ENCODE measurements at places on chromosomes 3 and 15.

DNA sequence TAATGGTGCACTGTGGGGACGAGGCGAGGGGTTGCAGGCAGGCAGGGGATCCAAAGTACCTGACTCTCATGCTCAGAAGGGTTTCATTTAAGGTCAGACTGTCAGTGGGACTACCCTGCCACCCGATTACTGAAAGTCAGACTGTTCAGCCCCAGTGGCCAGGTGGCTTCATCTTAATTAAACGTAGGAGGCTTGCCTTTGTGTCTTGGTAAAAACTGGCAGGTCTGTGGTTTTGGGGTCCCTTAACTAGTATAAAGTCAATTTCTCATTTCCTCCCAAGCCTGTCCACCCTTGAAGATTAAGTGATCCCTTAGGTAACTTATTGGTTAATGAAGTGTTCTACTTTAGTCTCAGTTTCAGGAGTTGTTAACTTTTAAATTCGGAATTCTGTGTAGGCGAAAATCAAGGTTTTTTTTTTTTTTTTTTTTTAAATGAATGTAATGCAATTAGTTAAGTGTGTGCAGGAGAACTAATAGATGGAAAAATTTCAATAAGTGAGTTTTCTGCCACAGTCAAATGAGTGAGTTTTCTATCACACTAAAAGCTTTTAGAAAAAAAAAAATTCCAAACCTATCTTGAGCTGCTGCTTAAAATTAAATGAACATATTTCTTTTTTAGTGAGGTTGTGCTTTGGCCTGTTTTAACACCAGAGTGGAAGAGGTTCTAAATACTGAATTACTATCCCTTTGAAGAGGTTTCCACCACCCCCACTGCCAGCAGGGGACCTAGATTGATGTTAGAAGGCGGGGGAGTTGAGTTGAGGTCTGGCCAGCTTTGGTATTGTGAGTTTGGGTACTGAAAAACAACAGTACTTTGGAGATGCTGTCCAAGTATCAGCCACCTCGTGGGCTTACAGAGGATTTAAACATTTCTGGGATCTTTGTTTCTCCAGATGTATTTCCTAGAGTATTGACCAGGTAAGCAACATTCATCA lies 15.2 kb downstream of the ITPR1 start:
- no peak for DNase-seq

- peak; percentile 78 for DNase-seq
Observed at GRCh38 chr3:195900436-195901355, 7.7 kb downstream of the TNK2 start.

DNA sequence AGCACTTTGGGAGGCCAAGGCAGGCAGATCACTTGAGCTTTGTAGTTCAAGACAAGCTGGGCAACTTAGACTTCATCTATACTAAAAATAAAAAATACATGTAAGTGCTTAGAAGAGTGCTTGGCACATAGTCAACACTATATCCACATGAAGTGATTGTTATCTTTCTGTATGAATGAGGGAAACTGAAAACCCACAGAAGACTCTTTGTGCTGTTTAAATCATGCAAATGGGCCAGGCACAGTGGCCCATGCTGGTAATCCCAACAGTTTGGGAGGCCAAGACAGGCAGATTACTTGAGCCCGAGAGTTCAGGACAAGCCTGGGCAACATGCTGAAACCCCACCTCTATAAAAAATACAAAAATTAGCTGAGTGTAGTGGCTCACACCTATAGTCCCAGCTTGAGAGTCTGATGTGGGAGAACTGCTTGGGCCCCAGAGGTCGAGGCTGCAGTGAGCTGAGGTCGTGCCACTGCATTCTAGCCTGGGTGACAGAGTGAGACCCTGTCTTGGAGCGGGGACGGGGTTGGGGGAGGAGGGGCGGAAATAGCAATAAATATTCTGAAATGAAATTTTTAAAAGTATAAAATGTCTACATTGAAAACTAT lies 129.7 kb downstream of the NR2E3 start:
- no peak for DNase-seq

DNA sequence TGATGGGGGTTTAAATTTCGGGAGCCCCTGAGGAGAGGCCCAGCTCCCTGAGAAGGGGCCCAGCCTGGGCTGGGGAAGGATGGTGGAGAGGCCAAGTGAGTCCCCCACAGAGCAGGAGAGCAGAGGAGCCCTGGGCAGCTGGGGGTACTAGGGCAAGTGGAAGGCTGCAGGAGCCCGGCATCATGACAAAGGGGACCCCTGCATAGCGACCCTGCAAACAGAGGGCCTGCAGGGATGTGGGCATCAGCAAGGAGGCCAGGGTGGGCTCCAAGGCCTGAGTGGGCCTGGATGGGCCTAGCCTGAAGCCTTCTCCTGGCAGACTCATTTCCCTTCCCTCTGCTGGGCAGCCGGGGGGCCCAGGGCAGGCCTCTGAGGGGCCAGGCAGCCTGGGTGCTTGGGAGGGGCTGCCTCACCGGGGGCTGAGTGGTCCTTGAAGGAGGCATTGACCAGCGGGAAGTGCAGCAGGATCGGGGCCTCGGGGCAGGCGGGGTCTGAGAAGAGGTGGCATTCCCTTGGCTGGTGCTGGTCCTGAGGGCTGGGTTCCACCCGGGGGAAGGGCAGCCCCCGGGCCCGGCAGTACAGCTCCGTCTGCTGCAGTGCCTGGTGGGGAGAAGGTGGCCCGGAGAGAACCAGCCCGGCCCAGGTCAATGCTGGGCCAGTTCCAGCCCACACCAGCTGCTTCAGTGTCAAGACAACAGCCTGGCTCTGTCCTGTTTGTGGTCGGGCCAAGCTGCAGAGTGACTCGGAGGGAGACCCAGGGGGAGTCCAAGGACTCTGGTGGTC lies 24.7 kb downstream of the PLA2G4D start:
- no peak for DNase-seq

- no peak for DNase-seq
Observed at GRCh38 chr3:141236361-141236760, 4.7 kb downstream of the PXYLP1 start.
